ENCODE measurements at places on chromosomes 12 and 14.

DNA sequence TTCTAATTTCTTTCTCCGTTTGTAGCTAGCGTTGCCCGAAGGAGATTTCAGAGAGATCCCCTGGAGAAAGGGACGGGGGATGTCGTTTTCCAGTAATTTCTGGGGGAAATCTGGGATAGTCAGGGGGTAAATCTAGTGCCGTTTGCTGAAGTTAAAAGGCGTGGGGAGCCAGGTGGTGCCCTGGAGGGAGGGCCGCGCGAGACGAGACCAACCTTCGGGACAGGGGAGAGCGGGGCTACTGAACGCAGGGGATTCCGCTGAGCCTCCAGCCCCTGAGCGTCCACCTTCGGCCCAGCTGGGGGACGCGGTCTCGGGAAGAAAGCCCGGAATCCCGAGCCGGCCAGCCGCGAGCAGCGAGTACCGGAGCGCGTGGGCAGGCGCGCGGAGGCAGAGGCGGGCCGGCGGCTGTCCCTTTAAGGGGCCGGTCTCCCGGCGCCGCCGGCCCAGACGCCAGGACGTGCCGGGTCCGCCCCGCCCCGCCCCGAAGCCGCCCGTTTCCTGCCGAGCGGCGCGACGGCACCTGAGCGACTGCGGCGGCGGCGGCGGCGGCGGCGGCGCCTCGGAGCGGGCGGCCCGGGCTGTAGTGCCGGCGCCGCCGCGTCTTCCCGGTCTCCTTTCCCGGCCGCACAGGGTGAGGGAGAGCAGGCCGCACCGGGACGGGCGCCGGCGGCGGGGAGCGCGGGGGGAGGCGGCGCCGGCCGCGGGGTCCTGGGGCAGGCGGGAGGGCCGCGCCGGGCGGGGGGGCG, at the start of gene KTN1:
TSS of gene KTN1 (plus strand) at position 484 of the 746 bp plus-strand sequence. CDS start 31,842 bp downstream, outside the sequence.
- peak; percentile 81 for DNase-seq

DNA sequence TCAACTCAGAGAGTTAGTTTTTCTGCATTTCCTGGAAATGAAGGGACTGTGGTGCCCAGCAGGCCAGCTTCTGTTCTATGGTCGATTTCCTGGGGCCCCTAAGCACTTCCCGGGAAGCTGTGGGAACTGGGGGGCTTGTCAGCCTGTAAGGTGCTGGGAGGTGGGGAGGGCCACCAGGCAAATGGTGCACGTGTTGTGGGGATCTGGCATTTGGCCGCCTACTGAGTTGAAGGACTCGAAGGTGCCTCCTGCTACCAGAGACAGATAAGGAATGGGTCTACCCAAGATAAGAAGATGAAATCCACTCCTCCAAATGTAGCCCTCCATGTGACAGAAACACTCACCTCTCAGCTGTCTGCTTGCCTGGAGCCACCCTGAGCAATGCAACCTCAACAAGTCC, 341.7 kb downstream of the DPF3 start:
- no peak for DNase-seq

GRCh38 chr12:49706351-49707127, 666 bp downstream of the FMNL3 start:
- peak; percentile 61 for DNase-seq

DNA sequence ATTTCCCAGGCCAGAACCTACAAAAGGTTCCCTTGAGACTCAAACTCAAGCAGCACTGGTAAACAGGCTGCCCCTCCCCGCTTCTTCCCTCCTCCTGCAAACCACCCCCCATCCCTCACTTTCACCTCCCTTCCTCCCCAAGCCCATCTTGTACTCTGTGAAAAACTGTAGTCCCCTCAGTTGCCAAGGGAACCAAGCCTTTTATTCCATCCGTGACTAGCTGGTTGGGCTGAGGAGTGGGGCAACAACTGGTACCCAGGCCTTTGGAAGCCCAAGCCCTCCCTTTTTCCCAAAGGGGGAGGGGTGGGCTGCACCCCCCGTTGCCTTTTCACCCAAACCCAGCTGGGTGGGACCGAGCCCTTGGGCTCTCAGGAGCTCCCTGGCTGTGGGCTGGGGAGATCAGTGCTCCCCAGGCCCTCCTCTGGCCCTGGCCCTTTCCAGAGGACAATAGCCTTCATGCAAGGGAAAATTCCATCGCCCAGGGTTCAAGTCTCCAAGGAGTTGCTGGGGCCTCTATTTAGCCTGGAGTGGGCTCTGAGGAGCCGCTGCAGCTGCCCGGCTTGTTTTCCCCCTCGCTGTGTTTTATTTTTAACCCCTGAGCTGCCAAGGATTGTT, 61.9 kb downstream of the ZFP36L1 start:
- no peak for DNase-seq

DNA sequence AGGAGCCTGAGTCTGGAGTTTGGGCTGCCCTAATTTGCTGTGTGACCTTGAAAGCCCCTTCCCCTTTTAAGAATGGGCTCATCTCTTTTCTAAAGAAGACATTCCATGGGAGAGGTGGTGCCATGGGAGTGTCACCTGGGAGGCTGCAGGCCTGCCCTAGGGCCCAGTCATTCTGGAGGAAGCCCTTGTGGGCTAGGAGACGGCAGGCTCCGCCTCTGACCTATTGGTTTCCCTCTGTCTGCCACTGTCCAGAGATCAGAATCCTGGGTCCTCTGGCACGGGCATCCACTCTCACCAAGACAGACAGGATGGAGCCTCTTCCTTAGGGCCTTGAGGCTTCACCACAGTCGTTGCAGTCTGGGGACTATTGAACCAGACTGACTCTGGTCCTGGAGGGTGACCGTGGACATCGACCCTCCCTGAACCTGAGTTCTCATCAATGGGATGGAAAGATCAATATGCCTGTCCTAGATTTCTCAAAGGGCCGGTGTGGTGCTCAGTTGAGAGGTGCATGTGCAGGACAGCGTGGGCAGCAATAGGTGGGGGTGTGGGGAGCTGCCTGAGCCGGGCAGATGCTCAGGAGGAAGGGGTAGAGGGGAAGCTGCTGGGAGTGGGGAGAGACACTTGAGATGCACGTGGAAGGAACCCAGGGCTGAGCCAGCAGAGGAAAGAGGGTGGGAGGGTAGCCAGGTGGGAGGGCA, 12.2 kb upstream of the CLMN start:
- no peak for DNase-seq

DNA sequence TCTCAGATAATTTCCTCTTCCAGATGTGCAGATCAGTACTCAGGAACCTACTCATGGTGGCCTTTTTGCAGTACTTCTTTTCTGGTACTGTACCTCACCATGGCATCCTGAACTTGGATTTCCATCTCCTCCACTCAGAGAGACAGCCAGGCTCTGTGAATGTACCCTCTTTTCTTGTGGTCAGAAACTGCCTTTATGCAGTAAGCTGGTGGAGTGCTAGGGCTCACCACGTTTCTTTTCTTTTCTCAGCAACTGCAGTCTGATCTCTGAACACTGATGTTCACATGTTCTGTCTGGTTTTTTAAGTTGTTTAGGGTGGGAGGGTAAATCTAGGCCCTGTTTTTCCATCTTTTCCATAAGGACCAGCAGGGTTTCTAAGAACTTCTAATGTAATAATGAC, 99.8 kb upstream of the NRXN3 start:
- no peak for DNase-seq

GRCh38 chr12:120497524-120498150, 1.7 kb downstream of the DYNLL1 start:
- DNase-seq, result peak; percentile 55

GRCh38 chr14:98182393-98183055, 1089.5 kb downstream of the BCL11B start:
- DNase-seq, result no peak

DNA sequence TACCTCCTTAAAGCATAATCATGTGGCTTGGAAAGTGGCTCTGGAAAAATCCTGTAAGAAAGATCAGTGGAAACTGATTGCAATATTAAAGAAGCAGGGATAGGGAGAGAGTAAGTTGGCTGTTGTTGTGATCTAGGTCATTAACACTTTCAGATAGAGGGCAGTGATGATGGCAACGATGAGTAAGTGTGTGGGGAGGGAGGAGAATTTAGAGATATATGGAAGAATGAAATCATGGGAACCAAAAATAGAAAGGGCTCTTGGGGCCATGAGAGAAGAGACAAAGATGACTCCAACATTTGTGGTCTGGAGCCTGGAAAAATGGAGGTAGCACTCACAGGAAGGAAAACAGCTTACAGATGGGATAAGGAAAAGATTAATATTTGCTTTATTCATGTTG, 23.3 kb downstream of the SNRPF start:
- peak; percentile 31 for DNase-seq

DNA sequence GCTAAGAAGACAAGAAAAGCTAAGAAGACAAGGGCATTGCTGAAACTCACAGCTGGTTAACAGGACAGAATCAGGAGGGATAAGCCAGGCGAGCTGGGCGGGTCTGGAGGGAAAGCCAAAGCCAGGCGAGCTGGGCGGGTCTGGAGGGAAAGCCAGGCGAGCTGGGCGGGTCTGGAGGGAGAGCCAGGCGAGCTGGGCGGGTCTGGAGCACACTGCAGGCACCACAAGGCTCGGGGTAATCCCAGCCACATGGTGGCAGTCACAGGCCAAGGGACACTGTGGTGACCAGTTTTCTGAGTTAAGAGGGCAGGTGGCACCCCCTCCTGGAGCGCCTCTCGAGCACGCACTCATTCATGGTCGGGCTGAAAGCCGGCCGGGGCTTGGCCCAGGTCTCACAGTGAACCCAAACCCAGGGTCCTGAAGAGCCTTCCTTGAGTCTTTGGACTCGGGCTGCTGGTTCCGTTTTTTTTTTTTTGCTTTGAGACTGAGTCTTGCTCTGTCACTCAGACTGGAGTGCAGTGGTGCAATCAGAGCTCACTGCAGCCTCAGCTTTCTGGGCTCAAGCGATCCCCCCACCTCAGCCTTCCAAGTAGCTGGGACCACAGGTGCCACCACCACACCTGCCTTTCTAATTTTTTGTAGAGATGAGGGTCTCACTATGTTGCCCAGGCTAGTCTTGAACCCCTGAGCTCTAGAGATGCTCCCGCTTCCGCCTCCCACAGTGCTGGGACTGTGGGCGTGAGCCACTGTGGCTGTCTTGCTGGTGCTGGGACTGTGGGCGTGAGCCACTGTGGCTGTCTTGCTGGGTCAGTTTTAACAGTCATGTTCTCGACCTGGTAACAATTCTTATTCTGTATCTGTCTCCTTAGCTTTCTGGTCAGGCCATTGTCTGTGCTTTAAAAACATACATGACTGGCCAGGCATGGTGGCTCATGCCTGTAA, 40.2 kb downstream of the HSP90AA1 start:
- DNase-seq, result peak; percentile 28

DNA sequence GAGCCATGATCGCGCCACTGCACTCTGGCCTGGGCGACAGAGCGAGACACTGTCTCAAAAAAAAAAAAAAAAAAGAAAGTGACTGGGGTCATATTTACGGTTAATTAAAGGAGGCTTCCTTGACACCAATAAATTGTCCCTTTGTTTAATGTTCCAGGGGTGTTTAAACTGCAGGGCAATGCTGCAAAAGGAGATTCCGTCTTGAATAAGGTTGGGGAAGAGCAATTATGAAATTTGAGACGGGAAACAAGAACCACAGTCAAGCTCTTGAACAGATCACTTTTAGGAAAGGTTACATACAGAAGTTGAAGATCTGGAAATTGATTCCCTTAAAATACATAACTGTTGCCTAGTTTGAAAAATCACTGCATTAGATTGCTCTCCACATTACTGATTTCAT, 292.9 kb downstream of the DAD1 start:
- no peak for DNase-seq

DNA sequence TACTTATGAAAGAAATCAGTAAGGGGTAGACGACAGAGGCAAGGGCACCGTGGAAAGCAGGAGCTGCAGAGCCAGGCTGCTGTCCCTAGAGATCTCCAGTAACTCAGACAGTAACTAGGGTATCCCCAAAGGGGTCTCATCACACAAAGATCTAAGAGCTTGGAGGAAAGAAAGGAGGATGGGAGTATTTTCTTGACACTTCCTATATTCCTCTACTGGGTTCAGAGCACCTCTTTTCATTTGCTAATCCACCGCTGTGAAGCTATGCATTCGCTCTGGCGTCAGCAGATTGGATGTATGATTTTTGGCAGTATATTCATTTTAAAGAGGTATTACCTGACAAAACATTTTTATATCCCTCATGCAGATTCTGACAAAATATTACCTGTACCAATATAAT, 12.6 kb downstream of the USP44 start:
- DNase-seq, result no peak

DNA sequence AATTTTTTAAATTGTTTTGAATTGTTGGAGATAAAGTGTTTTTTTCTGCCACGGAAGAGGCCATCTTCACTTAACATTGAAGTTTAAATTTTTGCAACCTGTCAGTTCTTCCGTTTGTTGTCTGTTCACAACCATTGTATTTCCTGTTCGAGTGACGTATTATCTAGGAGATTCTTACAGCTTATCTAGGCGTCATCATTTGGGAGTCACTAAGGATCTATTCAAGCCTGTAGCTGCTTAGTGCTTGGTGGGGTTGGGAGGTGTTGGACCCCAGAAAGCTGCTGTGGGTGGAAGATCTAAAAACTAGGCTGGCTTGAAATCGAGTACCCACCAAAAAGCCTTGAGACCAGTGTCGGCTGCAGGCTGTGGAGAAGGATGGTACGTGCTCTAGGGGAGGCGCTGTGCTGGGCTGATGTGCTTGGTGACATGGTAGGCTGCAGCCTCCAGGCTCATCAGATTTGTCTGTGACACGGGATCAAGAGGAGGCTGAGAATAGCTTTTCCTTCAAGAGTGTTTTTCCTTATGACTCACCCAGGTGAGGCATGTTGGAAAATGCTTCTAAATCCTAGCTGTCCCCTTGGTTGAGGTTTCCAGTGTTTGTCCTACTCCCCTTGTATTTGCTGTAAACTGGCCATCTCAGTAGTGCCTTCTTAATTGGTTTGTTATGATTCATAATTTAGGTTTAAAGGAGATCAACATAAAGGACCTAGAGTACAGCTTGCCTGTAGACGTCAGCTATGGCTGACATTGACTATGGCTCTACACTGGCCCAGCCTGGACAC, 57.8 kb downstream of the ATG14 start:
- no peak for DNase-seq

DNA sequence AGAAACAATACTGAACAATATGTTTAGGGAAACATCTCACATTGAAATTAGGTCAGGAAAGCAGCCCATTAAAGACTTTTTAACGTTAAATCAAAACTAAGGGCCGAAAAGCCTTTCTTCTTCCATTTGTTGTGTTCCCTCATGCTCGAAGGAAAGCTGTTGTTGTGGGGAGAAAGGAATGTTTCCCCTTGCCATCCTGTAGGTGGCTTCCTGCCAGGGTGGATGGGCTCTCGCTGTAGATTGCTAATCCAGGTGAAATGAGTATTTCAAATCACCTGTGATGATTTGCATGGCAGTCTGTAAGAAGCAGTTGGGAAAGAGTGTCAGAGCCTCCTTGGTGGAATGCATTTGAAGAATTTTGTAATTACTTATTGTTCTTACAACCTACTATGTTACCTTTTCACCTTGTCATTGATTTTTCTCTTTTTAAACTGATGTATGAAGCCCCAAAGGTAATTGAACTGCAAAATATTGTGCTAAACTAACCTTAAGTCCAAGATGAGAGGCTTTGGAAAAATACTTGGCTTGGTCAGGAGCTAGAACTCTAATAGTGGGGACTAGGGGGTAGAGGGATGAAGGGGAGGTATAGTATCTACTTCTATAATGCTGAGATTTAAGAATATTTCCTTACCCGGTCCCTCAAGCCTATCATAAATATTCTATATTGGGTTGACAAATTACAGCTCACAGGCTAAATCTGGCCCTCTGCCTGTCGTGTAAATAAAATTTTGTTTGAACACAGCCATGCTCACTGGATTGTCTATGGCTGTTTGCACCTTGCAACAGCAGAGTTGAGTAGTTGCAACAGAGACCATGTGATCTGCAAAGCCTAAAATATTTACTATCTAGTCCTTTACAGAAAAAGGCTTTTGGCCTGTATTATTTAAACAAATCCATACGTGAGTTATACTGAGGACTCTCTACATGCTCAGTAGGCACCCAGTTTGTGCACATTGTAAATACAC, 7.7 kb upstream of the DCP1B start:
- DNase-seq, result no peak

Data from choroid plexus epithelial cell (primary cell).